Midbrain (tissue), 1 donor: ENCODE measurements at places on chromosomes 4 and X.

DNA sequence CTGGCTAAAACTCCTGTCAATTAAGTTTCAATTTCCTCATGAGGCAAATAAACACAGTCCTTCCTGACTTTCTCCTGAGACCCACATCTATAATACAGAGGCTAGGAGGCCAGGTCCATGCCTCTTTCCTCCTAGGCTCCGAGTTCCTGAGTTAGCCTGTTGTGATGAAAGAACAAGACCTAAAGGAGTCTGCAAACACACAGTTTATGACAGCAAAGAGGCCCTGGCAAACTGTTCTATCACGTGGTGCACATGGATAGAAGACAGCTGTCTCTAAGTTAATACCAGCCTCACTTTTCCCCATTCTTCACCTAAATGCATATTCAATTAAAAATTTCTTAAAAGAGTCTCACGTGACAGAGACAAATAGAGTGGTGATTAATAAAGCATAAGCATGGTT lies 145.2 kb downstream of the TET2 start:
- DNase-seq = no peak

- DNase-seq = no peak
Measured at GRCh38 chr4:17236686-17237085, 275.2 kb downstream of the QDPR start.

DNA sequence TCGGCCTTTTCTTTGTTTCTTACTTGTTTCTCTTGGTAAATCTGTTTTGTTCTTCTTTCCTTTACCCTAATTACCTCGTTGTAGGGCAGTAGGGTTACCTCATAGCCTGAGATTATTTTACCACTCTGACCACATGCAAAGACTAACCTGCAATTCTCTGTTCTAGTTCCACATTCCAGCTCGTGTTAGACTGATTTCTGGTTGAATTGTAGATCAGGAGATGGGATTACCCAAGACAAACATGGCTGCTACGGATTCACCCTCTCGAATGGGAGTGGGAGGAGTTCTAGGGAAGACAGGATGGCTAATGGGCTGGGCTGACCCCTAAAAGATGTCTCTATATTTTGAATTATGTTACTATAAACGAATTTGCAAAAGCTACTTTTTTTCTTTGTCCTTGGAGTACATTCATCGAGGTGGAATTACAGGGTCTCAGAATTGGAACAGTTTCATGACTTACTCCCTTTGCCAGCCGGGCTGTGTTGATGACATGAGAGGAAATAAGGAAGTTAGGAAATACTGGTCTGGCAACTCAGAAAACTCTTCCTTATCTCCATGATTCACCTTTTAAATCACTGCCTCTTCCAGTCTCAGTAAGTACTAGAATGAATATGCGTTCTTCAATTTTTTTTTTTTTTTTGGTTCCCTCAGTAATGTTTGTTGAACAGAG lies 36.7 kb upstream of the FBXW7 start:
- DNase-seq = no peak

DNA sequence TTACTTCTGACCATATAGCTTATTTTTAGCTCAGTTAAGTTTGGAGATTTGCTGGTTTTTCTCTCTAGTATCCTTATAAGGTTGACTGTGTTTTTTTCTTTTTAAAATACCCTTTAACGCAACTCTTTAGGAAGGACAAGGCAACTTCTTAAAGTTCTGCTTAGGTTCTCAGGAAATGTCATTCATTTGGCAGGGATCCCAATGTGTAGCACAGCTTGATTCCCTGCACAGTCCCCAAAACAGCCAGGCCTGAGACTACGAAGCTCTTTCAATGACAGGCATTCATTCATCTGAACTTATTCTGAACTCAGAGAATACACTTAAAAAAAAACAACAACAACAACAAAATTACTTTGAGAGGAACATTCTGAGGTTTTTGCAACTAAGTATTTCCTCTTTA lies 1765.8 kb downstream of the PCDH7 start:
- DNase-seq = peak; percentile 54

GRCh38 chr4:18021720-18022571 lies at the start of gene LCORL:
TSS of gene LCORL (minus strand) at chr4:18021755. CDS start at chr4:18021751, 4 bp downstream.
- peak; percentile 97 for DNase-seq

DNA sequence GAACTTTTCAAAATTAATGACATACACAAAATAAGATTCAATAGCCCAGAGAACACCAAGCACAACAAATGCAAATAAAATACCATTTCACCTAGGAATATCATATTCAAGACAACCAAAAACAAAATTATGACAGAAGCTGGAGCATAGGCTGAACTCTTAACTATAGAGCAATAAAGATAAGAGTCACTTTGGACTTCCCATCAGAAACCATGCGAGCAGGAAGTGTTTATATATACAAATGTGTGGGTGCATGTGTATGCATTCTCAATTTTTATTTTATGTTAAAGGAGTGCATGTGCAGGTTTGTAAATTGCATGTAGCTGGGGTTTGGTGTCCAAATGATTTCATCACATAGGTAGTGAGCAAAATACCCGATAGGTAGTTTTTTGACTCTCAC lies 291.6 kb downstream of the ARAP2 start:
- no peak for DNase-seq

GRCh38 chr4:27861381-27861787 lies 1000.7 kb downstream of the STIM2 start:
- peak; percentile 3 for DNase-seq

DNA sequence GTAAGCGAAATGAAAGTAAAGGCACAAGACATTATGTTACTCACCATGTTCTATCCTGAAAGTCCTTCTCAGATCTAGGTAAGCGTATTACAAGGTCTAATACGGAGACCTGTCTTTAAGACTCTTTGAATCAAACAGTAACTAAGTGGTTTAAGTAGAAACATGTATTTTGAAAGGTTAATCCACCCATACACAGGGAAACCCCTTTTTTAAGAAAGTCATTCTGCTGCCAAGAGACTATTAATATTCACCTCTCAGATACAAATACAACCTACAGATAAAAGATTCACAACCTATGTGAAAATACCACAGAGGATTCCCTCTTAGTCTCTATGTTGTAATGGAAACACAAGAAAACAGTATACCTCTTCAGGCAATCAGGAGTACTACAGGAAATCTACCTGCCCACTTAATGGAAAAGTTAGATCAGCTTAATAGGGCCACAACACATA lies 63.2 kb upstream of the TNIP3 start:
- DNase-seq = no peak

DNA sequence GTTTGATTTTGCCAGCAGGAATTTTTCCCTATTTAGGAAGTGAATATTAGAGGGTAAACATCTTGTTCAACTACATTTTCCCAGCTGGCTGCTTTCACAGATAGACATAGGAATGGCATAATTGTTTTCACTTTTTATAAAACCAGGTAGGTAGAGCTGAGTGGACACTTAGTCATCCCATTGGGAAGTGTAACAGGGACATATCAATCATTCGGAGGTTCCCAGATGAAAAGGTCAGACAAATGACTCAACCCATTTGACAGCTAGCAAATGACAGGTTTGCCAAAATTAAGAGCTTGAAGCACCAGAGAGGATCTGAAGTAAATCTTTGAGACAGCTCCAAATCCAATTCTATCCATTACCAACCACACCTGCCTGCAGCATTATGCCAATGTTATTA lies 205.3 kb downstream of the SLC39A8 start:
- no peak for DNase-seq

- no peak for DNase-seq
Measured at GRCh38 chr4:110154582-110154981, 43.8 kb downstream of the ELOVL6 start.

GRCh38 chr4:53196882-53197771 lies 168.7 kb downstream of the SCFD2 start:
- peak; percentile 84 for DNase-seq

DNA sequence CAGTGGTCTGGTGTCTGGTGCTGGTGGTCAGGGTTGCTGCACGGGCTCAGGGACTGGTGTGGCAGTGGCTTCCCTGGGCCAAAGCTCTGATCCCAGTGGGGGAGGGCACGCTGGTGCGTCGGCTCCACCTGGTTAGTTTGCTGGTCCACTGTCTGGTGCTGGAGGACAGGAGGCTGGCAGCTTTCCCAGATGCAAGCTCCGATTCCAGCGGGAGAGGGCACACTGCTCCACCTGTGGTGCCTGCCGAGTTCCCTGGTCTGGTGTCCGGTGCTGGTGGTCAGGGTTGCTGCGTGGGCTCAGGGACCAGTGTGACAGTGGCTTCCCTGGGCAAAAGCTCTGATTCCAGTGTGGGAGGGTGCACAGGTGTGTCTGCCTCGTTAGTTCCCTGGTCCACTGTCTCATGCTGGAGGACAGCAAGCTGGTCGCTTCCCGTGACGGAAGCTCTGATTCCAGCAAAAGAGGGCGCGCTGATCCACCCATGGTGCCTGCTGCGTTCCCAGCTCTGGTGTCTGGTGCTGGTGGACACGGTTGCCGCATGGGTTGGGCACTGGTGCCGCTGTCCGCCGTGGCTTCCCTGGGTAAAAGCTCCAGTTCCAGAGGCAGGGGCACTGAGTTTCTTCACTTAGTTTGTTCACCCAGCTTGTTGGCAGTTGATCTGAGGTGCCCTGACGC lies 5.8 kb downstream of the VMA21 start:
- no peak for DNase-seq
